Kidney epithelial cell (primary cell): ENCODE measurements at places on chromosomes 3 and 15.

DNA sequence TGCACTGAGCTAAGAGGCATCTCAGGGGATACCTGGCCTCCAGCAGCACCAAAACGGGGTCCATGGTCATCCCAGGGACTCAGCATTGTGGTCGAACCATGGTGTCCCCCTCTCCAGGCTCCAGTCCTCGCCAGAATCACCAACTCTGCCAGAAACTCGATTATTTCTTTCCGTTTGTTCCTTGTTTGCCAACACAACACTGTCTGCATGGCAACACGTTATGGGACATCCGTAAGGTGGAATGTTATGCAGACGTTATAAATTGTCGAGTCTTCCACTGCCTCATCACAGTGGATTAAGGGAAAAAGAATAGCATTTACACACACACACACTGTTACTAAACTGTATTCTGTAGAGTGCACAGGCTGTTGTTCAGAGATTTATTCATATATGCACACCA is 52.5 kb upstream of the RPL32 start:
- no peak for DNase-seq

DNA sequence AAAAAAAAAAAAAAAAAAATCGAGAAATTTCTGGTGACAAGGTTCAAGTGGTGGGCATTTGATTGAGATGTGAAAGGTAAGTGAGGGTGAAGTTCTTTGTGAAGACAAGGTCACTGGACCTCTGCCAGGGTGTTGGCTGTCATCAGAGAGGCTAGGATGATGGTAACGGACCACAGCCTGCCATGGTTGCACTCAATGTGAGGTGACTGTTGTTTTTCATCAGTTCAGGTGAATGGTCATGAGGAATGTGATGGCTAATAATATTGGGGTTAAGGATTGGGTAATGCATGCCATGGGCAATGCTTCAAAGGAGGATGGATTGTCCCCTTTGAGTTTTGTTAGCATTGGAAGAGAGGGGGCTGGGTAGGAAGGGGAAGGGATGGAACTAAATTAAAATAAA is 4.3 kb upstream of the ALPK3 start:
- DNase-seq, result no peak

GRCh38 chr3:123279121-123279520 is 77.4 kb downstream of the SEC22A start:
- no peak for DNase-seq

GRCh38 chr3:172107403-172107802 is 68.0 kb downstream of the FNDC3B start:
- DNase-seq, result no peak

GRCh38 chr3:128784232-128784631 is 58.2 kb downstream of the RAB7A start:
- DNase-seq, result no peak

DNA sequence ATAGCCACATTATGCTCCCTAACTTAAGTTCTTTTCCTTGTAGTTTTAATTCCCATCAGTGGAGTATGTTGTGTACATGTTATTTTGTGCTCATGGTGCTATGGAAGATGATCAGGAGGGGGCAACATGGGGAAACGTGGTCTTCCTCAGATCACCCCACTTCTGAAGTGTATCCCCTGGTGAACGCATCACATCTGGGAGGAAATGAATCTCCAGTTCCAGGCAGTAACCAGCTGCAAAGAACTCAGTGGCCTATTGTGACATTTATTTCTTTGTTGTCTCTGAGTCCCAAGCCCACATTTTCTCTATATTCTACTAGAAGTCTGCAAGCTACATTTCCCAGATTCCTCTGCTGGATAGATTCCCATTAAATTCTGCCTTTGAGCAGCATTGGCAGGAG is 217.0 kb downstream of the SATB1 start:
- DNase-seq, result no peak

- no peak for DNase-seq
Observed at GRCh38 chr3:109545746-109546145, 208.4 kb upstream of the DPPA4 start.

DNA sequence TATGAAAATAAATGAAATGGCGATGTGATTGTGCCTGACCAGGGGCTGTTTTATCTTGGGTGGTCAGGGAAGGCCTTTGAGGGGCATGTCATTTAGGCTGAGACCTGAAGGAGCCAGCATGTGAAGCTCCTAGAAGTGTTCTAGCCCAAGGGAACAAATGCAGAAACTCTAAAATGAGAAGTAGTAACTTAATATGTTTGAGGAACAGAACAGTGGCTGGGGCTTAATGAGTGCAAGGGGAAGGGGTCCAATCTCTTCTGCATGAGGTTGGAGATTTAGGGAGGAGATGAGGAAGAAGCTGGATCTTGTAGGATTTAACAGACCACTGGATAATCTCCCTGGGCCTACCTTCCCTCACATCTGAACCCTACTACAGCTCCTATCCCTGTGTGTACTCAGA is 110.5 kb downstream of the AKAP13 start:
- no peak for DNase-seq

DNA sequence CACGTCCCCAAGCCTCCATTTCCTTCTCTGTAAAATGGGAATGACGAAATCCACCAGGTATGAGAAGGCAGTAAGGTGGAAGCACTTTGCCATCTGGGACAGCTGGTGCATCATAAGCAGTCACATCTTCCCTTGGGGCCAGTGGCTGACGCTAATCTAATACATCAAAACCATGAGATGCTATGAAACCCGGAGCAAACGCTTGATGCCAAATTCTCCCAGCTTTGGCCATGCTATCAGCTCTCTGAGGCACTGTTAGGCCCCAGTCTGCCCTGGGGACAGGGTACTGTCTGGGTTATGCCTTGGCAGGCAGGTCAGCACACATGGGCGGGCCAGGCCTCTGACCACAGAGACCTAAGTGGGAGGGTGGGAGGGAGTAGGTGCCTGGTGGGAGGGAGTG is 66.1 kb downstream of the ADAMTS17 start:
- DNase-seq, result no peak

DNA sequence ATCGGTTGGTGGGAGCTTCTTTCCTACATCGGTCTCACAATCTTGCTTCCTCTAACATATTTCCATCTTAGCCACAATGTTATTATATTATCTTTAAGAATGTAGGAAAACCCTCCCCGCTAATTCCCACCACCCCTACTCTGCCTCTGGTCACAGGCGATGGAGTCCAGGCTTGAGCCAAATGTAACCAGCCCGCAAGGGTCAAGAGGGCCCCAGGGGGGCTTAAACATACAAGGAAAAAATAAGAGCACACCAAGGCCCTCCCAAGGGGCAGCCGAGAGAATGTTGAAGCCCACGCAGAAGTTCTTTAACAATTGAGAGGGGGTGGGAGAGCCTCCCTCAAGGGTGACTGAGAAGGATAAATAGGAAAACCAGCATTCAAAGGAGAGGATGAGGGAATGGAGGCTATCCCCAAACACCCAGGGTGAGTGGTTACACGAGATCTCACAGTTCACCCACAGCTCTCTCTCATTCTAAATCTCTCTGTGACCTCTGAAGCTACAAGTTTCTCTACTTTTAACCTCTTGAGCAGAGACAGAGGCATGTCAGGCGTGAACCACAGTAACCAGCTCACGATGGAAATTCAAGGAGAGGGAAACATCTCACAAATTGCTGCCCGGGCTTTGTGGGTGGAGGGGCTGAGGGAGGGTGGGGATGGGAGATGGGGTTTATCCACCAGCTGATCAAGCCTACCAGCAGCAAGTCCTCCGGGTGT is 31.4 kb upstream of the UACA start:
- no peak for DNase-seq

DNA sequence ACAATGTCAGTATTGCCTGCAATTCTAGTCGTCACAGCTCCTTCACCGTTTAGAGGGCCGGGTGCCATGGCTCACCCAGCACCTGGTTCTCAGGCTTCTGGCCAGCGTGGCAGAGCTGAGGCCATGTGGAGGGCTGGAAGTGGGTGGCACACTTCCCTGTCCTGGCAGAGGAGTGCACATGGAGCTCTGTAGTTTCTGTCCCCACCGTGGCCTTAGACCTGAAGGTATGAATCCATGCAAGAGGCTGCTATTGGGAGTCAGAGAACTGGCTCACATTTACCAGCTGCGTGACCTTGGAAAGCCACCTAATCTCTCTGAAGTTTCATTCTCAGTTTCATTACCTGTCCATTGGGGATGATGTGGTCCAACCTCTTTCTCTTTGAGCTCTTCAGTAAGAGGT is 22.2 kb downstream of the EPHB1 start:
- no peak for DNase-seq

DNA sequence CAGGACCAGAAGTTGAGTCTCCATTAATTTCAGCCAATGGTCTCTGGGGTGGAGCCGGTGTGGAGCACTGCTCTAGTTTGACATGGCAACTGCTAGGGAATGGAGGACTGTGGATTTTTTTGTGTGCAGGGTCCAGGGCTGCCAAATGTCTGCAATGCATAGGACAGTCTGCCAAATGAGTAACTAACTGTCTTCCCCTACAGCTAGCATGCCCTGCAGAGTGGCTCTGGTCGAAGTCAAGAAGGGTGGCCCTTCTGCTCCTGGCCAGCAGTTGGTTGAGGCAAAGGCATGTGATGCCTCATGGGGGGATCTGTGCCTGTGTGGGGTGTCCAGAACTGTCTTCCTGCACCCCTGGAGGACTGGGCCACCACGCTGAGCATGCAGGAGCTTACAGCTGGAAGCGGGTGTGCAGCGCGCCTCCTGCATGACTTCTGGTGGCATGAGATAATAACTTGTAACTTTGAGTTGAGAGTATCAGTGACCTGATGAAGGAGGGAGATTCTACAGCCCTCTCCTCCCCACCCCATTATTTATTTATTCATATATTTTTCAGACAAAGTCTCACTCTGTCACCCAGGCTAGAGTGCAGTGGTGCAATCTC is 4.6 kb downstream of the TPRA1 start:
- DNase-seq, result no peak

- no peak for DNase-seq
Observed at GRCh38 chr15:44034334-44034733, 160.7 kb downstream of the FRMD5 start.

DNA sequence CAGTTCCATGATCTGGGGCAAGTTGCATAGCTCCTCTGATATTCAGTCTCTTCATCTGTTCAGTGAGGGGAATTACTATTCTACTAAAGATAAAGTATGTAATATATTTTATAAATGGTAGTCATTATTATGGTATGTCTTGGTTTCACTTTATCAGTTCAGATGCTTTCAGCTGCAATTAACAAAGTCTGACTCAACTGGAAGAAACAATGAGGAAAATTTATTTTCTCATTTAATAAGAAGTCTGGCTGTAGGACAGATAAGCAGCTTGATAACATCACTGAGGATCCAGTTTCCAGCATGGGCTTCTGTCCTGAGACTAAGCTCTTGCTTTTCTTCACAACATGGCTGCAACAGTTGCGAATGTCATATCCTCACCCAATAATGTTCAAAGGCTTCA is 354.3 kb upstream of the TRIM42 start:
- DNase-seq, result no peak

DNA sequence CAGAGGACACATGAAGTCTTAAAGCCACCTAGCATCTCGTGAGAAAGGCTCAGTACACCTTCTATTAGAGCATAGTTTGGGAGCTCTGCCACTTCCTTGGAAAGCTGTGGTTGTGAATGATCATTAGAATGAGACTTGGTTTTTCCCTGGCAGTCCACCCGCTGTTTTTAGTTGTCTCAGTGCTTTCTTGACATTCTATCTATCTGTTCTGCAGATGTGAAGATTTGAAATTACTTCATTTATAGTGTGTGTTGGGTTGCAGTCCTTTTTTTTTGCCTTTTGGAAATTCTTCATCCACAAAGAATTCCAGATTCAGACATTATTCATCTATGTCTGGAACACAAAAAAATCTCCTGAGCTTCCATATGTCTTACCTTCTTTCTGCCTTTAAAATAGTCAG is 23.7 kb downstream of the PPP2R3A start:
- DNase-seq, result no peak

DNA sequence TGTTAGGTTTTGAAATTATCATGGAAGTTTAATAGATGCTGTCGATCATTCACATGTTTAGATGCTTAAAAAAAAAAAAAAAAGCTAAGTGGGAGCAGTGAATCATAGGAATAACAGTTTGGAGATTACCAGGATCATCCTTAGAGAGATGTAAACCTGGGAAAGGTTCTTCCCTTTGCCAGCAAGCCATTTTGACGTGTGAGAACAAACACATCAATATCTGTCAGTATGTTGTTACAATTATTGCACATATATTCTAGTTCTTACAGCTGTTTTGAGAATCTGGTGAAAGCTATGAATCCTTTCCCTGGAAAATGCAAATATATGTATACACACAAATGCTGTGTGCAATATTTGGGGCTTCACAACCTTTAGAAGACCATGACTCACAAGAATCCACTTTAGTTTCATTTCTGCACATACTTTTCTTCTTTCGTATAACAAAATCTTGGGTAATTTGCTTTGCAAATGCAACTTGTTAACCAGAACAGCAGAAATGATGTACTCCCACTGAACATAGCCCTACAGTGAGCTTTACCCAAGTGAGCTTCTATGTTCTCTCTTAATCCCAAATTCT is 12.0 kb downstream of the NFKBIZ start:
- DNase-seq, result no peak

GRCh38 chr3:125194061-125194848 is 18.3 kb downstream of the SLC12A8 start:
- no peak for DNase-seq

- no peak for DNase-seq
Observed at GRCh38 chr15:78408961-78409360, 29.1 kb upstream of the IREB2 start.

DNA sequence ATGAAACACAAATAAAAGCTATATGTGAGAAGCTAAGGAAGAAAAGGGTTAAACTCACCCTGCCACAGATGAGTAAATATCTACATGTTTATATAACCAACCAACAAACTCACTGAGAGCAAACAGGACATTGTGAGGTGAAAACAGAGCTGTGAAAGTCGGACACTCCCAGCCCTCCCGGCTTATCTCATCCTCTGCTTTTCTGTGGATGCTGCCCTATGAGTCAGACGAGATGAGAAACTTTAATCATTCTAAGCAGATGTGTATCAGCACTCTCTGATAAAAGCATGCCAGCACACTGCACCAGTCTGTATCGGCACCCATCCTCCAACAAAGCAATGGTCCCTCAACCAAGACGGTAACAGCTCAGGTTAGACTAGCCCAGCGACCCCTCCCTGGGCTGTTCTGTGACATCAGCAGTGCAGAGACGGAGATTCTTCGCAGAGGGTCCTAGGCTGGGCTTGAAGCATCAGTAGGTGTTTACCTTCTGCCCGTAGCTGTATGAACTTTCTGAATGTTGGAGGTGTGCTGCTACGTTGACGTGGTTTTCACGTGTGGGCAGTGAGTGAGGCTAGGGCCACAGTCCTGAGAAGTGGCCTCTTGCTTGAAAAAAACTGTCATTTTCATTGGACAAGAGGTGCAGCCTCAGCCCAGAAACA is 119.8 kb upstream of the ALDH1A3 start:
- peak; percentile 29 for DNase-seq

DNA sequence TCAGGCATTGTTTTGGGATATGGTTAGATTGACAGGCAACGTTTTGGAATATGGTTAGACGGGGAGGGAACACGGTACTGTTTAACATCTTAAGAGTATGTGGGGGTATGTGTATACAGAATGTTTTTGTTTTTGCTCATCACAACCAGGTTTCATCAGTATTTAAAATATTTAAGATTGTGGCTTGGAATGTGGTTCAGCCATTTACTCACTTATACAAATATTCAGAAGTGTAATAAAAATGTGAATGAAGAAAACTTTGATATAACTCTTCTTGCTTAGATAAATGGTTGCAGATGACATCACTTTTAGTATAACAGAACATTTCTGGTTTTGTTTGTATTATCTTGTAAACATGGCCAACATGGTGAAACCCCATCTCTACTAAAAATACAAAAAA is 3.9 kb upstream of the PAK2 start:
- no peak for DNase-seq

- peak; percentile 9 for DNase-seq
Observed at GRCh38 chr15:94584833-94585244, 353.5 kb downstream of the MCTP2 start.

- DNase-seq, result no peak
Observed at GRCh38 chr15:91225741-91226140, 125.7 kb downstream of the SV2B start.
